ENCODE measurements at places on chromosomes 1 and 21.

GRCh38 chr21:25566645-25567044 is 40.6 kb downstream of the MRPL39 start:
- H3K27me3 ChIP-seq = no peaks in the 10 kb centered on the region
- H3K4me1 ChIP-seq = peaks cover 53% of the 10 kb centered on the region
- peaks cover 96% of the 10 kb centered on the region for H3K36me3 ChIP-seq
- H3K4me3 ChIP-seq = peak overlapping the region; percentile 91
- H3K27ac ChIP-seq = peak overlapping the region; percentile 99

GRCh38 chr1:203176273-203177035 is 828 bp upstream of the MYBPH start:
- no peak for DNase-seq
- no peaks in the 10 kb centered on the region for H3K4me1 ChIP-seq
- no peaks in the 10 kb centered on the region for H3K36me3 ChIP-seq
- H3K27me3 ChIP-seq = no peaks in the 10 kb centered on the region

GRCh38 chr1:80540149-80540548 is 1260.6 kb upstream of the ADGRL2 start:
- H3K27me3 ChIP-seq = no peaks in the 10 kb centered on the region
- H3K4me1 ChIP-seq = no peaks in the 10 kb centered on the region
- no peaks in the 10 kb centered on the region for H3K36me3 ChIP-seq

- H3K36me3 ChIP-seq = no peaks in the 10 kb centered on the region
- no peak overlapping the region for H3K27ac ChIP-seq
- no peak for DNase-seq
These were observed 12.0 kb upstream of the SLC9A1 start for GRCh38 chr1:27166929-27167328.

DNA sequence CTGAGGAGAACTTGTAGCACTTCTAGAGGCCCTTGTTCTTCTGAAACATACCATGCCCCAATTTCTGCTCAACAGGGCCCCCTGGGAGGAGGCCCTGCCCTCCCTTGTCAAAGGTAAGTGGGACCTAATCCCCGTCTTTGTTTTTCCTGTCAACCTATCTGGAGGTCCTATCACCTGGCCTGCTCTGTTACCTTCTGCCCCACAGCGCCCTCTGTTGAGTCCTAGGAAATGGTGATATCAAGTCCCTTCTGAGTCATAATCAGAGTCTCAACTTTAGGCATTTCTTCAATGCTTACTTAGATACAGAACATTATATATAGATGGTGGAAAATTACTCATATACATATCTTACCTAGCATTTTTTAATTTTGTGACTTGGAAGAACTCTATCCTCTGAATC is 28.2 kb upstream of the FCRL4 start:
- H3K4me3 ChIP-seq = no peak overlapping the region
- no peaks in the 10 kb centered on the region for H3K4me1 ChIP-seq
- H3K27me3 ChIP-seq = peaks cover 7% of the 10 kb centered on the region

DNA sequence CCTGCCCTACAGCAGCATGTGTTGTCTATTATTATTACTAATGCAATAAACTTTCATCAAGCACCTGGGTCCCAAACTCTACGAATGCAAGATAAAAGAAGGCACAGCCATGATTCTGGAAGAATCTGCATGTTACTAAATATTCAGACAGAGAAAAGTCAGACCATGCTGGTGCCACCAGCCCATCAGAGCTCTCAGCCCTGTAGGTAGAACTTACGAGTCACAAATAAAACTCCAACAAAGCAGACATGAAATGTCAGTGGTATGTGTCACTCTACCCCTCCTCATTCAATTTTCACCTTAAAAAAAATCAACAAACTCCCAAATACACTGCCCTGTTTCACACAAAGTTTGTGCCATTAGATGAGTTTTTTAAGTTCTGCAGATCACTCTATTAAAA is 62.4 kb upstream of the TIAM1 start:
- DNase-seq = no peak
- no peaks in the 10 kb centered on the region for H3K36me3 ChIP-seq
- peaks cover 12% of the 10 kb centered on the region for H3K4me1 ChIP-seq

GRCh38 chr1:203121186-203122015 is 6.1 kb upstream of the ADORA1 start:
- no peak overlapping the region for H3K4me3 ChIP-seq
- H3K4me1 ChIP-seq = peaks cover 4% of the 10 kb centered on the region
- H3K36me3 ChIP-seq = no peaks in the 10 kb centered on the region
- H3K27ac ChIP-seq = no peak overlapping the region
- no peak for DNase-seq

DNA sequence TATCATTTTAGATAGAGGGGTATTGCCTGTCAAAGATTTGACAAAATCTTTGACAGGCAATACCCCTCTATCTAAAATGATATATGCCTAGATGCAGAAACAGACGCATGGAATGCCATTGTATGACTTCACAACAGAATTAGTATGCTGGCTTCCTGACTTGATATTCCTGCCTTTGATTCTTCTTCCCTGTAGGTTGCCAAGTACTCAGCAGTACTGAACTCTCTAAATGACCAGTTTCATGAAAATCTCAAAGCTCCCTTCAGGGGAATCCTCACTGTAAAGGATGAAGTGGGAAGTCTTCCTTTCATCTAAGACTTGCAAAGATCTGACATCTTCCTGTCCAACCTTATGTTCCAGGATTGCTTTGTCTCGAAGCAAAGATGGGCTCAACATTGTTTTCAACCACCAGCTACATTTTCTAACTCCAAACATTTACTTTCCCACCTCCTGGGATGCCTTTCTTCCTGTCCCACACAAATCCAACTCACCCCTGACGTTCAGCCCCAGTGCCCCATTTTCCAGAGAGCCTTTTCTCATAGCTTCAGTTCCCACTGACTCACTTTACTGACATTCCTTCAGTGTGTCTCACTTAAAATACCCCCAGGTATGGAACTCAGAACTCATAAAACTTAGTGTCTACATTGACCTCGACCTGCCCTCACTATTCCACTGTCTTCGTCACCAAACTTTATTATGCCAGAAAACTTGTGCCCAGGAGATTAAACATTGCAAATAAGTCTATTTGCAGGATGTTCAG is 67.3 kb upstream of the KCNJ6 start:
- H3K36me3 ChIP-seq = no peaks in the 10 kb centered on the region
- peaks cover 3% of the 10 kb centered on the region for H3K27me3 ChIP-seq
- no peak overlapping the region for H3K27ac ChIP-seq
- no peak overlapping the region for H3K4me3 ChIP-seq
- H3K4me1 ChIP-seq = no peaks in the 10 kb centered on the region

DNA sequence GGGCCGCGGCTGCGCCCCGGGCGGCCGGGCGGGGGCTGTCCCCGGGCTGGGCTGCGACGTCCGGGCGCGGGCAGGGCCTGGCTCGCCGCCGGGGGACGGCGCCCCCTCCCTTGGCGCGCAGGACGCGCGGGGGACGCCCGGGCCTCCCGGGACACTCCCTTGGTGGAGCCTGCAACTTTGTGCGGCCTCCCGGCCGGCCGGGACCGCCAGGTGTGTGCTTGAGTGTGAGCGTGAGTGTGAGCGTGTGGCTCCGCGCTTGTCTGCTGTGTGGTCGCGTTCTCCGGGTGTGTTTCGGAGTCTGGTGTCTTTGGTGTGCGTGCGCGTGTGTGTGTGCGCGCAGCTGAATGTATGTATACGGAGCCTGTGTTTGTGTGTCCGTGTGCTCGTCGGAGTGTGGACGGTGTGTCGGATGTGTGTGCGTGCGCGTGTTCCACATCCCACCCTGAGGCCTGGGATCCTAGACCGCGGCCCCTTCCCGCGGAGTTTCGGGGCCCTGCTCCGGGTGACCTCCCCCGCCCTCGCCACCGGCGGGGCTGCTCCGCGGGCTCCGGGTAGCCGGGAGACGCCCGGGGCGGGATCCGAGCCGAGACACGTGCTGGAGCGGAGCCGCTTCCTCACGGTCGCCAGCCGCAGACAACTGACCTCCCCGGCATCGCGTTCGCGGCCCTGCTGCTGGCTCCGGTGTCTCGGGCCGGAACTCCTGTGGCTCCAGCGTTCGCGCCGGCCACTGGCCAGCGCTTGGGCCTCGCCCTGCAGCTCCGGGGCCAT is 1.7 kb downstream of the PTPRU start:
- H3K4me1 ChIP-seq = peaks cover 12% of the 10 kb centered on the region
- peaks cover 57% of the 10 kb centered on the region for H3K27me3 ChIP-seq

DNA sequence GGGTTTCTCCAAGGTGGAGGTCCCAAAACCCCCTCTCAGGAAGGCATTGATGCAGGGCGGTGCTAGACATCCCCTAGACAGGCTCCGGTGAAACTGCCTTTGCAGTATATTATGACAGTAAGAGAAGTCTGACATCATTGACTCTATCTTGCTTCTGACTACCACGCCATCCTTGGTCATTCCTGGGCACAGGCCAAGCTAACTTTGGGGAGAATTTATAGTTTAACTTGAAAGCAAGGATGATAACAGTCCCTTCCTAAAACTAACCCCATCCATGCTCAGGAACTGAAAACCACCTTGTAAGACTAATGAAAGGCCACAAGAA is 30.3 kb downstream of the RSPH1 start:
- H3K36me3 ChIP-seq = peaks cover 4% of the 10 kb centered on the region
- no peak overlapping the region for H3K4me3 ChIP-seq
- H3K4me1 ChIP-seq = peaks cover 57% of the 10 kb centered on the region
- H3K27me3 ChIP-seq = peaks cover 1% of the 10 kb centered on the region
- H3K27ac ChIP-seq = no peak overlapping the region
- DNase-seq = no peak

DNA sequence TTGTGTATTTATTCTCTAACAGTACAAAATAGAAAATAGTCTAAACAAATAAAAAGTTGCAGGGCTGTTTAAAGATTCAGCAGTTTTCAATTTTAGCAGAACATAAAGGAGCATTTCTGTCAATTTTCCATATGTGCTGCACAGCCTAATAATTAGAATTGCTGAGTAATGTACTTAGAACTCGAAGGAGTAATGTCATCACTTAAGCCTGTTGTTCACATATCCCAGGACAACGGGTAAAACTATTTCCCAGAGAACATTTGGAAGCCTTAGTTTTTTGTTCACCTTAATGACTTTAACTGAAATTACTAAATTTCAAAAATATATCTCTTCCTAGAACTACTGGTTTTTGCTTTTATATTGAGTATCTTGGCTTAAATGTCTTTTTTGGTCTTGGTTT is 81.6 kb downstream of the ZP4 start:
- no peaks in the 10 kb centered on the region for H3K36me3 ChIP-seq
- DNase-seq = no peak
- H3K27me3 ChIP-seq = no peaks in the 10 kb centered on the region
- H3K4me1 ChIP-seq = no peaks in the 10 kb centered on the region

- H3K36me3 ChIP-seq = peaks cover 18% of the 10 kb centered on the region
- H3K4me1 ChIP-seq = peaks cover 3% of the 10 kb centered on the region
- no peak overlapping the region for H3K4me3 ChIP-seq
These were observed 1.8 kb upstream of the TBX15 start for GRCh38 chr1:118989878-118990378.

Data from activated T-helper 2 cell treated with anti-CD3 and anti-CD28 coated beads, Interferon-gamma antibody, Interleukin-2, Interleukin-4, amounts not matched to agents 10 μg/mL and 5 μg/mL and 100 μg/mL, durations not matched to agents 14 hours and 24 hours and 36 hours (primary cell).